ENCODE measurements at places on chromosomes 7 and 10. TPM values are rescaled to one million over a fixed set of nuclear protein-coding genes. Genes with fewer than 3 reads are reported as not detected.

The CEP55 gene
- 38.7 TPM for total RNA-seq

The IKZF1 gene
- total RNA-seq, result 131 TPM

DNA sequence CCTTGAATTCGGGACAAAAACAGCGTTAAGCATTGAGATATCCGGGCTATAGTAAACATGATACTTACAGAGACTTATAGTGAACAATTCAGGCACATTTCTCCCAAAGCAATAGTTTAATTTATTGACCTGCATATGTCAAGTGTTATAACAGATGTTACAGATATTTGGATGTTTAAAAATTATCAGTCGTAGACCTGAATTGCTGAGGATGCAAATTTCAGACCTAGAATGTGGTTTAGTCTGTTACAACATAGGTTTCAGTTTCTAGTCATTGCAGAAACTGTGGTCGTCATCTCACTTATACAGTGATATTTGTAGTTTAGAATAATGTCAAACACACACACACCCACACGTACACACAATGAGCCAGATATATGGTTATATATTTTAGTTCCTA is 85.2 kb downstream of the VTI1A start:
- DNase-seq, result peak; percentile 71

GRCh38 chr10:52379287-52379686 is 65.2 kb downstream of the DKK1 start:
- DNase-seq, result no peak

DNA sequence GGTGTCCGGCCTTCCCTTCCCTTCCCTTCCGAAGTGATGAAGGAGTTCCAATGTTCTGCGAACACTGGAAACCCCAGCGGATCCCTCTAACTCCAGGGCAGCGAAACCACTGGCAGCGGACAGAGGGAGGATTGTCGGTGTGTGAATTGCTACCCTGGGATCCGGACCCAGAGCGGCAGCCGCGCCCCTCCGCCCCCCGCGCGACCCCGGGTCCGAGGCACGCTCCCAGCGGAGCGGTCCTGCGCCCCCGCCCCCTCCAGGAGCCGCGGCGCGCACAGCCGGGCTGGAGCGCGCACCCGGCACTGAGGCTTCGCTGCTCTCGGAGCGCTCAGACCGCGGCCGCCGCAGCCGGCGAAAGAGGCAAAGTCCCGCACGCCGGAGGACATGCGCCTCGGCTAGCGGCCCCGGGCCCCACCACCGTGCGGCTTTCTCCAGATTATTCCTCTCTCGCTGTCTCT is at the start of gene PTPRZ1:
Gene PTPRZ1, plus strand, starts transcription at position 331 of the 458 bp plus-strand sequence. CDS start 339 bp downstream, outside the sequence.
- DNase-seq, result no peak

DNA sequence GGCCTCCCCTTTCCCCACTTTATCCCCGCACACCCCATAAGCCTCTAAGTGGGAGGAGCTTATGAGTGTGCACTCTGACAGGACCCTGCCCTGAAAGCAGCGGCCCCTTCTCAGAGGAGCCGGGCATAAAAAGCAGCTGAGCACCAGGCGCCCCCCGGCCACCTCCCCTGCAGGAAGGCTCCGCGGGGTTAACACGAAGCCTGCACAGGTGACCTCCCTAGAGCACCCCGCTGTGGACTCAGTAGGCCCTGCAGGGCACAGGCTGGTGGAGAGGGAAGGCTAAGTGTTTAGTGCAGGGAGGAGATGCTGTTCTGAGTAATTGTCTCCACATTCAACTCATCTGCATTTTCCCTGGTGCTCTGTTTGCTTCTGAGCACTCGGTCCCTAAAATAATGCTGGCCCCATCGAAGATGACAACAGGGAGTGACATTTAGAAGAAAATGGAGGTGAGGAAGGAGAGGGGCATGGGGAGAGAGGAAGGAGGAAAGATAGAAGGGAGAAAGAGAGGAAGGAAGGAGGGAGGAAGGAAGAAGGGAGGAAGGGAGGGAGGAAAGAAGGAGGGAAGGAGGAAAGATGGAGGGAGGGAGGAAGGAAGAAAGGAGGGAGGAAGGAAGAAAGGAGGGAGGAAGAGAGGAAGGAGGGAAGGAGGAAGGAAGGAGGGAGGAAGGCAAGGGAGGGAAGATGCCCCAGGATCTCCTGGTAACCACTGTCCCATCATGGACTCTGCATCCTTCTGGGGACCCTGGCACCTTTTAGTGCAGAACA is 25.4 kb upstream of the CNPY1 start:
- no peak for DNase-seq
